Spleen (tissue), 13 donors: ENCODE measurements at places on chromosomes 6 and 20. TPM values are rescaled to one million over a fixed set of nuclear protein-coding genes. Genes with fewer than 3 reads are reported as not detected.

Gene SPTLC3
- 0.50 TPM for polyA plus RNA-seq

Gene RIMS1
- polyA plus RNA-seq: not detected

Gene KIAA0408
- 2.7 TPM for polyA plus RNA-seq

Gene PAX1
- not detected for polyA plus RNA-seq

Gene TENT5A
- 4.4 TPM for polyA plus RNA-seq

Gene GLP1R
- not detected for polyA plus RNA-seq

Gene GNAS-AS1
- polyA plus RNA-seq: 0.18 TPM

Gene DLL1
- polyA plus RNA-seq: 30.3 TPM

Gene E2F1
- polyA plus RNA-seq: 6.2 TPM

Gene ADGRG6
- polyA plus RNA-seq: 0.70 TPM

Gene ASF1A
- polyA plus RNA-seq: 16.7 TPM

Gene TNFRSF21
- polyA plus RNA-seq: 3.3 TPM

Gene APOM
- 9.7 TPM for polyA plus RNA-seq

Gene MYLK4
- polyA plus RNA-seq: 0.38 TPM

Gene VSX1
- not detected for polyA plus RNA-seq
